ENCODE measurements at places on chromosomes 6 and 20. TPM values are rescaled to one million over a fixed set of nuclear protein-coding genes. Genes with fewer than 3 reads are reported as not detected.

KCNK16 gene
- polyA plus RNA-seq, result not detected

SLC13A3 gene
- polyA plus RNA-seq, result 0.10 TPM

ELOVL5 gene
- 46.4 TPM for polyA plus RNA-seq

ADGRF1 gene
- not detected for polyA plus RNA-seq

BTN1A1 gene
- not detected for polyA plus RNA-seq

DNA sequence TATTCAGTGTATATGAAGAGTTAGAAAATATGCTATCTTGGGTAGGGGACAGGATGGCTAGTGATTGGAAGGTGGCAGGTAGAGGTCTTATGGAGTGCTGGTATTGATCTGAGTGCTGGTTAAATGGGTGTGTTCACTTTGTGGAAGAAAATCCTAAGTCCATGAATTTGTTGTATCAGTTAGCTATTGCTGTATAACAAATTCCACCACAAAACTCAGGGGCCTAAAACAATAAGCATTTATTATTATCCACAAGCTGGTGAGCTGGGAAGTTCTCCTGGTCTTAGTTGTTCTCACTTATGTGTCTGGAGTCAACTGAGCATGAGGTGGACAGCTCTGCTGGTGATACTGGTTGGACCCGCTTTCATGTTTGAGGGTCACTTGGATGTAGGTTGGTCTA, 212.2 kb upstream of the PLCB4 start:
- DNase-seq, result no peak

- no peak for DNase-seq
Measured at GRCh38 chr20:689348-689747, 13.7 kb upstream of the SCRT2 start.

DNA sequence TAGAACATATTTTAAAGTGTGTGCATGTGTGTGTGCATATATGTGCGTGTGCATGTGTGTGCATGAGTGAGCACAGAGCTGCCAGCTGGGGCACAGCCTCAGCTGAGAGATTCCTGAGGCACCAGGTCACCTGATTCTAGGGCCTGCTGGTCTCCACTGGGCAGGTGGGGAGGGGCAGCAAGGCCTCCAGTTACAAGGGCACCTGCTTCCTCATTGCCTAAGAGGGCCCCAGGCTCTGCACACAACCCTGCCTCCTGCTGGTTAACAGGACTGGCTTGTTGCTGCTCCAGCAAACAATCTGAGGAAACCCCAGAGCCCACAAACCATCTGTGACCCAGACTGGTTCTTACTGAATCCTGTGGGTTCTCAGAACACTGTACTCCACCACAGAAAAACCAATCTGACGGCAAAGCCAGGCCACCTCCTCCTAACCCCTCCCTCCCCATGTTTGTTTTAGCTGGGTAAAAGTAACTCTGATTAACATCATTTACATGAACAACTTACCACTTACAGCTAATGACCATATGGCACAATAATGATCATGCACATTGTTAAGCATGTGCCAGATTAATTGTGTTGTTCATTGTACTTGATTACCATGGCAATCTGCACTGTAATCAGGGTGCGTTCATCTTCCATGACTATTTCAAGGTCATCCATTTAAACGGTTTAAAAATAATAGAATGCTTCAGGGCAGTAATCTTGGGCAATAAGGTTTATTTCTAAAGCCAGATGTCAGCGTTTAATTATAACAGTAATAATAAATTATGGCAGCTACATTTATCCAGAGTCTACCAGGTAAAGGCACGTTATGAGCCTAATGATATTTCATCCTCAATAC, 23.1 kb upstream of the UBE2J1 start:
- DNase-seq, result peak; percentile 60

DNA sequence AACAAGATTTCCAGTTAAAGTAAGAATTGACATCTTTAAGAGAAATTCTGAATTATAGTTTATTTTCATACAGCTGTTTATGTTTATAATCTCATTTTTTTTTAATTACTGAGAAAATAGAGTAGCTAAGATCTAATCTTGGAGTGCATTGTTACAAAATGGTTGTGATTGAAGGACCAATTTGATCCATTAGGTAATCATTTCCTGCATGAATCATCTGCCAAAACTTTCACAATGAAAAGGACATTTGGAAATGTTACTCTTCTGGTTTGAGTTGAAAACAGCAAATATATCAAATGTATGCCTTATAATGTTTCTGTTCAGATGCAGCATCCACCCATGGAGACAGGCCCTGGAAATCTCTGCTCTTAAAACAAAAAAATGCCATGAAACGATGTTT, 19.0 kb downstream of the TUBB2A start:
- no peak for DNase-seq

DNA sequence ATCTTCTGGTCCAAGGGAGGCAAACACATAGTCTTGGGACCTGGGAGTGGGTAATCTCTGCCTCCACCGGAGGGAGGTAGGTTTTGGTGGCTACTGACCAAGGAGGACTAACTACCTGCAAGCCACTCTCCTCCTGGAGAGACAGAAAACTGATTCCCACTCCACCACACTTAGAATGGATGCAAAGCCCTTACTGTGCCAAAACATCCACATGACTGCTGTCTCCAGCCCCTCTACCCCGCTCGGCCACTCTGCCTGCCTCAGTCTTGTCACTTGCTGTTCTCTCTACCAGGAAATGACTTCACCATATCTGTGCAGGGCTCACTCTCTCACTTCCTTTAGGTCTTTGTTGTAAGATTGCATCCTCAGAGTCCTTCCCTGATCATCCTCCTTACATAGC, 129.5 kb upstream of the ARG1 start:
- no peak for DNase-seq

DNA sequence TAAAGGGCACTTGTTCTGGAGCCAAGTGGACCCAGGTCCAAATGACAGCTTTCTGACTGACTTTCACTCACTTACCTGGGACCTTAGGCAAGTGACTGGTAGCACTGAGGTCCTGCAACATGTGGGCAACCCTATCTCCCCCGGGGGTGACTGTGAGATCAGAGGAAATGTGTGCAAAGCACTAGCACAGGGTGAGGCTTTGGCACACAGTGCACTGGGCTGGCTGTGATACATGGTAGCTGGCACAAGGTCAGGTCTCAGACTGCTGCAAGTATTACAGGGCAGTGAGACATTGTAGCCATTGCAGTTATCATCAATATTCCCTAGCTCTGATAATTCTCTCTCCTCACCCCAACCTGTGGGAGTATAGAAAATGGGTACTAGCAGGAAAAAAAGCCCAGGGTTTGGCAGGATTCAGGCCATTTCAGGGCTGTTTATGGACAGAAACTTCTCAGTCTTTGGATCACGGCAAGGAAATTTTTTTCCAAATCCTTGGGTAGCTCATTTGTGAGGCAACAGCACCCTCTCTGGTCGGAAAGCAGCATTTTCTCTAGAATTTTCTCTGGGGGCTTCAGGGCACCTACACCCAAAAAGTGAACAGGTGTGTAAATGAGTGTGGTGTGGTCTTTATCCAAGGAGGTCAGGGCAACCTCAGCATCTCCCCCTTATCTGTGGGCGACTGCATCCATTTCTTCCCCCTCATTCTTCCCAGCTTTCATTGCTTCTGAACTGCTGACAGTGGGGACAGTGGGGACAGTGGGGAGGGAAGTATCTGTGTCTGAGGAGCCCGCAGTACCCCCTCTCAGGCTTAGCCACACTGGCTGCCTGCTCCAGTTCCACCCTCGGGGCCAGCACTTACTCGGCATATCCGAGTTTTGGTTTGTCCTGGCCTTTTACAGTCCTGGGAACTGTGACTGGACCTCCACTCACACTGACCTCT, 148.7 kb upstream of the PHACTR3 start:
- peak; percentile 77 for DNase-seq

DNA sequence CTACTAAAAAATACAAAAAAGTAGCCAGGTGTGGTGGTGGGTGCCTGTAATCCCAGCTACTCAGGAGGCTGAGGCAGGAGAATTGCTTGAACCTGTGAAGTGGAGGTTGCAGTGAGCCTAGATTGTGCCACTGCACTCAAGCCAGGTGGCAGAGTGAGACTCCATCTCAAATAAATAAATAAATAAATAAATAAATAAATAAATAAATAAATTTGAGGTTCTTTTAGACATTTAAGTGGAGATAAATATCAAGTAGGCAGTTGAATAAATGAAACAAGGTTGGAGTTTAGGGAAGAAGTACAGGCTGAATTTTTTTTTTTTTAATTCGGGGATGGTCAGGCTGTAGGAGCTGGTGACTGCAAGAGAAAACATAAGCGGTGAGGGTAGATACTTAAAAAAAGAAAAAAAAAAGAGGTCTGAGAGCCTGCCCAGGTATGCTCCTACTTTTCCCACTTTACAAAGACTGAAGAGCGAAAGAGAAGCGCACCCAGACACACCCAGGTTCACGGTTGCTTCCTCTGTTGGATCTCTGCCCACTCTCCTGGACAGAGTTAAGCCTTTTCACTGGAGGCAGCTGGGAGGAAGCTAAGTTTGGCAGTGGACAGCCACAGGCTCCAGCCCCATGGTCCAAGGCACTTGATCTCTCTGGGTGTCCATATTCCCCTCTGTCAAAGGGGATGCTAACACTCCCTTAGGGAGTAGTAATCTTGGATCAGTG, 100.9 kb upstream of the PRDM1 start:
- DNase-seq, result no peak

DNA sequence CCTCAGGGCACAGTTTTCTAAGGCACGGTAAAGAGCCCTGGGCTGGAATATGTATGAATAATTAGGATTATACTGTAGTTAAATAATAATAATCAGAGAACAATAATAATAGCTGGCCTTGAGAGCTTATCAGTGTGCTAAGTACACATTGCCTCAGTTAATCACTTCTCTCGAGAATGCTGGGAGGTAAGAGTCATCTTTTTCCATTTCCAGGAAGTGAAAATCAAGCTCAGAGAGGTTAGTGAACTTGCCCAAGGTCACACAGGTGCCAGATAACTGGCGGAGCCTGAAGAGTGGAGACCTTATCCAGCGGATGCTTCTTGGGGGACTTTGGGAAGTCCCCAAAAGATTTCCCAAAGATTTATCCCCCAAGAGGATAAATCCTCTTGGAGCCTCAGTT, 19.4 kb upstream of the CBFA2T2 start:
- no peak for DNase-seq

DNA sequence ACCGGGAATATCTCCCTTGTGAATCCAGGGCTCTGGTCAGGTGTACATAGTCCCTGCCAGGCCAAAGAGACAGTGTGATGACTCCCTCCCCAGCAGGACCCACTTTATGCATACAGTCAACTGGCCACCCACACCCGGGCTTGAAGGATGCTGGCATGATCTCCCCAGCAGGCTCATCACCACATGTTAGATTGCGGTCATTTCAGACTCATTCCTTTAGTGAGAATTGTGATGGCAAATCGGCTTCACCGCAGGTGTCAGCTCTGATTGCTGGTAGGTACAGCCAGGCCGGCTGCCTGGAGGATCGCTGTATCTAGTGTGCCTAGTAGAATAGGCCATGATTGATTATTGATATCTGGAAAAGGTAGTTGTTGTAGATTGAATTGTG, 24.5 kb downstream of the CD83 start:
- no peak for DNase-seq

DNA sequence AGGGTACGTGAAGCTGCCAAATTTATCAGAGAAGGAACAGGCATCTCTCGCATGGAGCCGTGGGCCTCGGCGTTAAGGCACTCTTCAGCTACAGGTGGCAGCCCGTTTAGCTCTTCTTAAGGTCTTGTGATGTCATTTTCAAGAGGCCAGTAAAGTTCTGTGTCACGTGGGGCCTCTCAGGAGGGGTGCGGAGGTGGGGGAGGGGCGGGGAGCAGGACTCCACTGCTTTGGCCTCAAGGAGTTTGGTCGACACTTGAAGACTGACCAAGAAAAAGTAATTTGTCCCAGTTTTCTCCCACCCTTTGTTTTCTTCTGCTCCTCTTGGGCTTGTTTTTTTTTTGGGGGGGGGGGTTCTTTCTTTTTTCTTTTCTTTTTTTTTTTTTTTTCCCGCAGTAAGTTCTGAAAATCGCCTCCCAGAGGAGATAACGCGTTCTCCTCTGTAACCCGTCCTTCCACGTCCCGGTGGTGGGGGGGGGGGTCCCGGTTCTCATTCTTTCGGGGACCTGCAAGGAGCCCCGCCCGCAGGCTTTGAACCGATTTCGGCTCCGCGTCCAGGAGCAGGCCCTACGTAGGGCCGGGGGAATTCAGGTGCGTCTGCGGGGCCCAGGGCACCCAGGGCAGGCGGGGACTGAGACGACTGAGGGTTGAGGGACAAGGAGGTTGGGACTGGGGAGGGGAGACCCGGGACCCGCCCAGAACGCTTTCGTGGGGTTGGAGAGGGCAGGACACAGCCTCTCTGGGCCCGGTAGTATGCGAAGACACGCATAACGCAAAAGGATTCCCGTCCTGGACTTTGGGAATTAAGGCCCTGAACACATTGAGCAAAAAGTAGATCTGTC, 26.0 kb downstream of the GPX6 start:
- peak; percentile 64 for DNase-seq

- no peak for DNase-seq
Measured at GRCh38 chr6:4922488-4923037, 81.3 kb downstream of the RPP40 start.

DNA sequence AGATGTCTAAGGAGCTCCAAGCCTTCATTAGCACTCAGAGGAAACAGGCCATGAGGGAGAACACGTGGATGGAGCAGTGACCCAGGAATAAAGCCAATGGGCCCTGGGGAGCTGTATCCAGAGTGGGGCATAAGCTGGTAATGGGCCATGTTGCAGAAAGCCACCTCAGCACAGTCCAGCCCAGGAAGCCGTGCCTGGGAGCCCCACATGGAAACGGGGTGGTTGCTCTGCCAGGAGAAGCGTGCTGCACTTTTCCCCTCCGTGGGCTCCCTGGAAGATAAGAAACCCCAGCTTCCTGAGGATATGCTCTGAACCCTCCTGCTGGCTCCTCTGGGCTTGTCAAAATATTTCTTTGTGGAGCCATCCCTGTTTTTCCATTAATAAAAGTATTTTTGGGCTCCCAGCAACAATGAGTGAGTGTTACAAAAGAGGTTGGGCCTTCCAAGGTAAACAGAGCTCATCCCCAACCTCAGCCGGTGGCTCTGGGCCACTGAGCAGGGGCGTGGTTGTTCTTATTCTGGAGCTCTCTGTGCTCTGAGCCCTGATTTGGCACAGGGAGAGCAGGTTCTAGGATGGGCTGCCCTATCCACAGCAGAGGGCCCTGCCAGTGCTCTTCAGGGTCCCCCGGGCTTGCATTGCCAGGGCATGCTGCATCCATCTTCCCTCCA, 31.2 kb upstream of the NFATC2 start:
- DNase-seq, result no peak

DNA sequence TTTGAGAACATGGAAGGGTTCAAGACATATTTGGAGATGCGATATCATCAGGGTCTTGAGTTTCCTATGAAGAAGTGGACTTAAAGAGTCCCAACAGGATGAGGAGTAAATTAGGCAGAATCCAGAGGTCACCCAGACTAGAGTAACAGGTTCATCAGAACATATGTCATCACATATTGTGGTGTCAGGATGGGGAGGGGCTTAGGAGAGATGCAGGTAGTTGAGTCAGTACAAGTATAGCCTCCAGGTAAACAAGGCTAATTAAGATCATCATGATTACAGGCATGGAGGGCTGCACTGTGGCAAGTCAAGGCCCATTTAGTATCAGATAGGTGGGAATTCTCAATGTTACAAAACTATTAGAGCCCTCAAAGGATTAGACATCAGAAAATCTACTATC, 90.1 kb upstream of the PAK5 start:
- DNase-seq, result no peak
